T-helper 1 cell treated with Interleukin-12 subunit alpha and Interleukin-12 subunit beta and Interleukin-4 antibody, amounts not matched to agents 30 ng/mL and 1 ng/mL, for 36 hours (primary cell): ENCODE measurements at places on chromosomes 1 and 21. TPM values are rescaled to one million over a fixed set of nuclear protein-coding genes. Genes with fewer than 3 reads are reported as not detected.

The TMEM269 gene
- total RNA-seq: 0.32 and 0.54 TPM in 2 replicates

The CYB5RL gene
- total RNA-seq: 7.7 and 8.7 TPM in 2 replicates

The OR10J1 gene
- not detected in 2 replicates for total RNA-seq

The ANGPTL3 gene
- total RNA-seq: not detected in 2 replicates

The LAMC1 gene
- total RNA-seq: 0.37 and 0.51 TPM in 2 replicates

The APH1A gene
- 146 TPM in 2 replicates for total RNA-seq

The ROR1 gene
- total RNA-seq: 0.02 and 0.05 TPM in 2 replicates

The HHIPL2 gene
- total RNA-seq: 0.07 and 0.15 TPM in 2 replicates

The SELE gene
- total RNA-seq: not detected in 2 replicates

The GCSAML gene
- total RNA-seq: not detected in 2 replicates

The VAV3 gene
- 2.0 and 2.5 TPM in 2 replicates for total RNA-seq

The PADI2 gene
- not detected in 2 replicates for total RNA-seq

The KRTAP21-2 gene
- total RNA-seq: not detected in 2 replicates

The FGR gene
- total RNA-seq: 0.15 and 0.22 TPM in 2 replicates
